ENCODE measurements at places on chromosomes 2 and 18.
A peak's percentile ranks its signal among the peaks of the same experiment; 100 is the strongest.

- no peak for DNase-seq
Observed at GRCh38 chr2:77228391-77228790, 293.8 kb downstream of the LRRTM4 start.

GRCh38 chr2:189249901-189250300 is 70.3 kb upstream of the COL5A2 start:
- DNase-seq = no peak

GRCh38 chr18:21242141-21242779 is at the start of gene GREB1L:
Gene GREB1L, plus strand, starts transcription at chr18:21242232. Its CDS starts 141,287 bp downstream, at chr18:21383519.
- DNase-seq = peak; percentile 42

GRCh38 chr2:28117104-28117596 is 226.6 kb downstream of the BABAM2 start:
- no peak for DNase-seq

GRCh38 chr2:234158812-234159211 is 108.3 kb downstream of the SPP2 start:
- DNase-seq = no peak

- no peak for DNase-seq
Observed at GRCh38 chr2:12330916-12331315, 385.8 kb upstream of the TRIB2 start.

- DNase-seq = no peak
Observed at GRCh38 chr2:24917086-24917485, 3.0 kb downstream of the ADCY3 start.

GRCh38 chr2:115294999-115295398 is 852.6 kb downstream of the DPP10 start:
- DNase-seq = no peak

GRCh38 chr2:127182626-127183458 is 37.3 kb downstream of the CYP27C1 start:
- no peak for DNase-seq

GRCh38 chr2:45276914-45277313 is 267.7 kb upstream of the SIX2 start:
- DNase-seq = no peak
